ENCODE measurements at places on chromosomes 6 and 20.

DNA sequence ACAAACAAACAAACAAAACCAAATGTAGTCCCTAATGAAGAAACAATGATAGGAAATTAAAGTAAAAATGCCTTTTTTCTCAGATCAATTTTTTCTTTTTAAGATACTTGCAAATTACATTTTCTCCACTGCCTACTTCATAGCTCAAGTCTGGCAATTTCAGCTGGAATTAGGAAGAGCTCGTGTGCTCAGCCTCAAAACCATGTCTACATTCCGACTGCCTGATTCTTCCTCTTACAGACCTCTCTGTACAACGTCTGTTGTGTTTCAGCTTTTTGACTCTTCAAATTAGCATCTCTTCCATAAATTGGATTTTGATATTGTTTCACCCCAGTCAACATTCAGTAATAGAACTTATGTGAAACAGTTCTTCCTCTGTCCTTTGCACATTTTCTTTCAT is 9.3 kb upstream of the EDN1 start:
- DNase-seq, result no peak

GRCh38 chr6:110557199-110557598 is 80.8 kb upstream of the SLC22A16 start:
- DNase-seq, result no peak

DNA sequence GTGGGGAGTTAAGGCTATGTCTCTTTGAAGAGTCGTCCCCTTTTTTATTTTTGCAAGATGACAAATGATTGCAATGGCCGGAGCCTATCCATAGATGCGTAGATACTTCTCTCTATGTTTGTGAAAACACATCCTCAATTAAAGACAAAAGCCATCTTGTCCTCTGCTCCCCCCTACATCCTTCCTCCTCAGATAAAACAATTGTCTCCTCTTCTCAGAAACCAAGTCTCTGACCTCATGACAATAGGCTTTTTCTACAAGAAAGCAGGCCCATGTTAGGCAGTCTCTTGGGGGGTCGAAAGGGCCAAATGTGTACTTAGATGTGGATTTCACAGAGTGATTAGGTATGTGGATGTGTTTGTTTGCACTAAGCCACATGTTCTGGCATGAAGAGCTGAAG is 51.1 kb upstream of the SSTR4 start:
- DNase-seq, result no peak

DNA sequence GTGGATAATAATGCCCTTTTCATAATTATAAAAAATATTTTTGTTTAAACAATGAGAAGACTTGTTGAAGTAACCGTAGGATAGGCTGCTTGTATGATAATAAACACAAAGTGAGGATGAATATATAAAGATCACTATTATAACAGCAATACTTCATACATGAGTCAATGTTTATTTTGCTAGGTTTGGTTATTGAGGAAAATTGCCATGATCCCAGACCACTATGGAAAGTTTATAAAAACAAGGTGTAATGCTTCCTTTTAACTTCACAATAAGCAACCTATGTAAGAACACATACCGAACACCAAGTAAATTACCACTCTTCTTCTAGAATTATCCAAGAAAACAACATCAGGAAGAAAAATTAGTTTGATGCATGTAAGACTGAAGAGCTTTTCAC is 495.3 kb upstream of the RNF217 start:
- no peak for DNase-seq

Data from fibroblast of pulmonary artery (primary cell).